AG09319 (cell line): ENCODE measurements at places on chromosomes 4 and X.

- no peak for DNase-seq
Measured at GRCh38 chr4:184147858-184148737, 69.6 kb downstream of the ENPP6 start.

DNA sequence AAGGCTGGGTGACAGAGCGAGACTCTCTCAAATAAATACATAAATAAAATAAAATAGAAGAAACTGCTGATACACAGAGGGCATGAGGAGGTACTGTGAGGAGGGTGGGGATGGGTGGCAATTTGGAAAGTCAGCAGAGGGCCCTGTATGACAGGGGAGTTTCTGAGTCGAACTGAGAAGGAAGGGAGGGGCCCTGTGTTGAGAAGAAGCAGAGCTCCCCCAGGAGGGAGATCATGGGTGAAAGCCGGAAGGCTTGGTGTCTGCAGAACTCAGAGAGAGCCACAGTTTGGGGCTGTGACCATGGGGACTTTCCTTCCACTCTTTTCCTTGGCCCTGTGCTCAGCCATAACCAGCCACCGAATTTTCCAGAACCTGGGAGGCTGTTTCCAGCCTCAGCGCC, 24.8 kb upstream of the AFAP1 start:
- no peak for DNase-seq

- DNase-seq, result no peak
Measured at GRCh38 chrX:150088766-150089518, 150.7 kb upstream of the EOLA2 start.

- DNase-seq, result no peak
Measured at GRCh38 chrX:43985511-43985910, 12.3 kb upstream of the NDP start.

- peak; percentile 24 for DNase-seq
Measured at GRCh38 chr4:113637363-113637762, 124.2 kb downstream of the CAMK2D start.

GRCh38 chr4:25350561-25350960, 26.5 kb upstream of the ANAPC4 start:
- DNase-seq, result no peak

- DNase-seq, result no peak
Measured at GRCh38 chr4:151629097-151629783, 131.6 kb downstream of the GATB start.

DNA sequence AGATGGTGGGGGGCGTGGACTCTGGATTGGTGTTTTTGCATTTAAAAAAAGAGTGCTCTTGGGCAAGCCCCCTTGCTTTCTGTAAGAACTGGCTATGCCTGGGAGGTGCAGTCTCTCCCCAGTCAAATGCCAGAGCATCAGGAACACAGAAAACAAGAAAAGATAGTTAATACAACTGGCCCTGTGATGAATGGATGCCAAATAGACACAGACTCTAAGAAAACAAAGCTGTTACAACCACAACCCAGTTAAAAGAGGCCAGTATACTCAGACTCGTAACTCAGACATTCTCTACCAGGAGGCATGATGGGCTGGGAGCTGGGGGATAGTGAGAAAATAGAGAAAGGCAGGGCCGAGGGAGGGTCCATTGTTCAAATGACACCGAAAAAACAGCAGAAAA, 32.5 kb upstream of the C1QTNF7 start:
- DNase-seq, result no peak

GRCh38 chr4:35105486-35105885, 1138.8 kb downstream of the ARAP2 start:
- no peak for DNase-seq

- no peak for DNase-seq
Measured at GRCh38 chrX:41722214-41722613, 1.8 kb upstream of the GPR82 start.

DNA sequence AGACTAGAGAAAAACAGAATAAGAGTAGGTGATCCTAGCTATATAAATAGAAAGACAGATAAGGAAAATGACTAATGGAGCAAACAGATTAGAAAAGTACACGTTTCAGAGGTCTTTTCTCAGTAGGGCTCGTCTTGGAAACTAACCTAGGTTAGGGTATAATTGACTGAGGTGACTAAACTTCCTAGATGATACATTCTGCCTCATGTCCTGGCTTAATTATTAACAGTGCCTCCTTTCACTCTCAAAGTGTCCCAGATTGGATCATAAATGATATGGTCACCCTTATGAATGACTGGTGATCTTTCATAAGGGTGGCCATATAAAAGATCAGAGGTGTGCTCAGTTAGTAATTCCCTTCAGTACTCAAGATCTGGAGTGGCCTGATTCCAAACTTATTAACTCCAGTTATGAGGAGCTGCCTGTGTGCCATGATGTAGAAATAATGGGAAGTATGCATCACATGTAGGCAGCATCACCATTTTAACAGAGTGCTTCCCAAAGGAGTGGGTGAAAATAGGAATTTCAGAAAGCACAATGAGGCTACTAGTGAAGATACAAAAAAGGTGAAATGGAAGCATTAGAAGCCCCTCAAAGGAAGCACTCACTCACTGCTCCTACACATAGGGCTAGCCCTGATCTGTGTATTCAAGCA, 14.7 kb upstream of the GRIA3 start:
- no peak for DNase-seq

GRCh38 chrX:111100191-111100590, 4.2 kb downstream of the PAK3 start:
- DNase-seq, result no peak

DNA sequence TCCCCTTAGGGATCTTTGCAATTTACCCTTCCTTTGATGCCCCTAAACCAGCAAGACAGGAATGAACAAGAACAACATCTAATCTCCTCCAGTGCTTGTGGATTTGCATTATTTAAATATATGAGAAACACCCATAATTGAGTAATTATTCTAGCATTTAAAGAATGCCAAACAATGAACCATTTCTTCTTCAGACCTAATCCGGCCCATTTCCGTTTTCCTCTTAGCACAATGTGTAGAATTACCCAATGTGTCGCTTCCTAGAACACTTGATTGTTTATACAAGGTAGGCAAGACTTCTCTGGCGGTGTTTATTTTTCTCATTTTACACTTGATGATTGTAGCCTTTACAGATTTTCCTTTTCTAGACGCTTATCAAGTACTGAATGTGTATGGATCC, 43.5 kb downstream of the CLDN34 start:
- no peak for DNase-seq

DNA sequence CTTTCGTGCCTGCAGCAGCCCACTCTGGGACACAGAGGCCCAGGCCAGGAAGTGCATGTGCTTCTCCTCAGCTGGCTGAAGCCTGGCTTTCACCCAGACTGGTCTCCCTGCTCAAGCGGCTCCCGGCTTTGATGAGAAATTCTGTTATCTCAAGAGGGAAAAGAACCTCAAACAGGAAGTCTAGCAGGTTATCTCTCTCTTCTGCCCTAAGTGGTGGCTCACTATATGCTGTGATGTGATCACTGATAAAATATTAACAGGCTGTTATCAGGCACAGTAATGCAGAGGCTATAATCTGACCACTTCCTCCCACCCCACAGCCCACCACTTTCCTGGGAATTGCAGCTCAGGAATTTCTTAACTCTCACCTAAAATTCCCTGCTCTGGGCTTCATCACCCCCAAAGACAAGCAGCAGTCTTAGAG, 13.3 kb downstream of the CLDN2 start:
- DNase-seq, result no peak

GRCh38 chrX:115560978-115561604, at the start of gene PLS3:
TSS of gene PLS3 (plus strand) at chrX:115561174. CDS start at chrX:115610251, 49,077 bp downstream.
- peak; percentile 68 for DNase-seq

DNA sequence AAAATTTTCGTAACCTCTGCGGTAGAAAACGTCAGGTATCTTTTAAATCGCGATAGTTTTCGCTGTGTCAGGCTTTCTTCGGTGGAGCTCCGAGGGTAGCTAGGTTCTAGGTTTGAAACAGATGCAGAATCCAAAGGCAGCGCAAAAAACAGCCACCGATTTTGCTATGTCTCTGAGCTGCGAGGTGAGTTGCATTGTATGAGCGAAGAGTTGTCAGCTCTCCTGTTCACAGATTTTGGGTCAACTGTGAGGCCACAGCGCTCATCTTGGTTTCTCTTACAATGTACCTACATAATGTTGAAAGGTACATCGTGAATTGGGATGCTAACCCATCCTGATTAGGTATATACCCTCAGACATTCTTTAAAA, 486 bp downstream of the CLCN3 start:
- DNase-seq, result no peak

- DNase-seq, result no peak
Measured at GRCh38 chr4:144384408-144384807, 243.9 kb upstream of the GYPA start.

DNA sequence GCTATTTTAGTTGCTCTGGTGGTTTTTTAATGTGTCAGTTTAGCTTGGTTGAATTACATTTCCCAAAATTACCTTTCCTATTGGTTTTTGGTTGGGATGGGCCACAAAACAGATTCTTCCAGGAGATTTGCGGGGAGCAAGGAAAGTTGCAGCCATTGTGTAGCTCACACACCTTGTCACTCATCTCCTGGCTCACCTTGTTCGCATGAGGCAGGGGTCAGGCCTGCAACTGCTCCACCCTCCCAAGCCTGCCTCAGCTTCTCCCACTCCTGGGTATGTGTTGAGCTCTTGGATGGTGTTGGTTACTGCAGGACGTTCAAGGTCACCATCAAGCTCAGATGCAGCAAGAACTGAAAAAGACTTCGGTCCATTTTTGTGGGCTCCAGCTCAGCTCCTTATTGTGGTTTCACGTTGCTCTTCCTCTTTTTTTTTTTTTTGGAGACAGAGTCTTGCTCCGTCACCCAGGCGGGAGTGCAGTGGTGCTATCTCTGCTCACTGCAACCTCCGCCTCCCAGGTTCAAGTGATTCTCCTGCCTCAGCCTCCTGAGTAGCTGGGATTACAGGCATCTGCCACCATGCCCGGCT, 95.6 kb upstream of the METTL14 start:
- DNase-seq, result no peak

DNA sequence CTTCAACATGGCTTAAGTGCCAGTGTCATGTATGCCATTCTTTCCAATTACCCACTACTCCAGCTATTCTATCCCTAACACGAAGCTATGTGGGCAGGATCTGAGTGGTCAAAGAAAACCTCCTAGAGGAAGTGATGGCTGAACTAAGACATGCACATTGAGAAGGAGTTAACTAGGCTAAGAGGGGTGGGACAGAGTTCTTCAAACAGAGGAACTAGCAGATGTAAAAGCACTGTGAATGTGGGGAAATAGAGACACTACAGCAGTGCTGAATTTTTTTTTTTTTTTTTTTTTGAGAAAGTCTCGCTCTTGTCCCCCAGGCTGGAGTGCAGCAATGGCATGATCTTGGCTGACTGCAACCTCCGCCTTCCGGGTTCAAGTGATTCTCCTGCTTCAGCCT, 6.2 kb downstream of the JCHAIN start:
- no peak for DNase-seq

DNA sequence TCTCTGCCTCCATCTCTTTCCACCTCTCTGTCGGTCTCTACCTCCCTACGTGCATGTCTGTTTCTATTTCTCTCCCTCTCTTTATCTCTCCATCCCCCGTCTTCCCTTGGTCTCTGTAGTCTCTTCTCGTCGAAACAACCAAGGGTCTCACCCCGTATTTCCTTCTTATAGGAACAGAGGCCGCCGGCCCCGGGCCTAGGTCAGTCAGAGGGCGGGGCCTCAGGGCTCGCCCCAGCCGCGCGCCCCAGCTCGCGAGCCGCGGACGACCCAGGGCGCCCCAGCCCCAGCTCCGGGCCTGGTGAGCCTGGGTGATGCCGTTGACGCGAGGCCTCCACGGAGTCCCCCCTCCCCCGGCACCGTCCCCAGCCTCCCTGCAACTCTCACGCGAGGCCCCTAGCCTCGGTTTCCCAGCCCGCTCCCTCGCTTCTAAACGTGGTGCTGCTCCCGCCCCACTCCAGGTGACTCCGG, 6.6 kb downstream of the TIMM17B start:
- DNase-seq, result no peak
